ENCODE measurements at places on chromosomes 6 and 20.
A peak's percentile ranks its signal among the peaks of the same experiment; 100 is the strongest.

- DNase-seq, result no peak
Measured at GRCh38 chr6:158787395-158787794, 31.8 kb downstream of the EZR start.

DNA sequence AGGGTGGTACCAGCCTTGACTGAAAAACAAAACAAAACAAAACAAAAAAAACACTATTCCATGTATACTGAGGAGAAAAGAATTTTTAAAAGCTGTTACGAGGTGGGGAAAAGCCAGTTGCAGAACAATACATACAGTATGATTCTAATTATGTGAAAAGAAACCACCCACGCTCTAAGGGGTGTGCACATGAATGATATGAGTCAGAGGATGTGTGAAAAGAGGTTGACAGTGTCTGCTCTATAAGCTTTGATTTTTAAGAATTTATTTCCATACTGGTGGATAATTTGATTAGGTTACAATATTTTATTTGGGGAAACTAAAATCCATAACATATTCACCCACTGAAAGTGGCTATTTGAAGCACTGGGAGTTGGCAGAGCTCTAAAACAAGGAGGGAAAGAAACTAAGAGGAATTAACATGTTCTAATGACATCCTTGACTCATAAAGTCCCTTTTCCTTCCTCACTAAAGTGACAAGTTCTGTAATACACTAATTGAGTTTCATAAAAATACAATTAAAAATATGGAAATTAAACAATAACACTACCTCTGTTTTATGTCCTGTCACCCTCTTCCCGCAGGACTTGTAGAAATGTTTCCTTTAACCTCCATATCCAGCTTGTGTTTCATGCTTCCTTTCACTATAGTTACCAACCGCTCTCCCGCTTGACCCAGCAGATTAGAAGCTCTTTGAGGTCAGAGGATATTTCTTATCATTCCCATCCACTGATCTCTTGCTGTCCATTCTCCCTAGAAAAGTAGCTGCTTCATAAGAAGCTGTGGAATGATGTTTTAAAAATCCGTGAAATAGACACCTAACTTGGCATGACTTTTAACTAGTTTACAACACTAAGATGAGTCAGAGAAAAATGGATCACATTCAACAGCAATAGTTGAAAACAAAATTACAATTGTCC lies 118.6 kb upstream of the CCDC28A start:
- no peak for DNase-seq

GRCh38 chr20:45173522-45173921 lies 1.2 kb upstream of the PI3 start:
- DNase-seq, result no peak

DNA sequence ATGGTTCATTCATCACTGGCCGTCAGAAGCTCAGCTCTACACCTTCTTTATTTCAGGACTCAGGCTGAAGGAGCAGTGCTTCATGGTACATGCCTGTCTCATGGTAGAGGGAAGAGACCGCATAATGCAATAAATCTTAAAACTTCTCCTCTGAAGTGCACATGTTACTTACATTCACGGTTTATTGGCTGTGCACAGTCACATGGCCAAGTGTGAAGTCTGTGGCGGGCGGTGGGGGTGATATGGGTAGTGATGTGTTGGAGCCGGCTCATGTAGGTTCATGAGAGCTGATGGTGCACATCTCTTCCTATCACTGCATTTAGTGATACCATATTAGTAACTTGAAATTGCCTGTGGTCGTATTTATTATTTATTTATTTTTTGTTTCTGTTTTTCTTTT lies 102.9 kb downstream of the CTNNBL1 start:
- DNase-seq, result no peak

DNA sequence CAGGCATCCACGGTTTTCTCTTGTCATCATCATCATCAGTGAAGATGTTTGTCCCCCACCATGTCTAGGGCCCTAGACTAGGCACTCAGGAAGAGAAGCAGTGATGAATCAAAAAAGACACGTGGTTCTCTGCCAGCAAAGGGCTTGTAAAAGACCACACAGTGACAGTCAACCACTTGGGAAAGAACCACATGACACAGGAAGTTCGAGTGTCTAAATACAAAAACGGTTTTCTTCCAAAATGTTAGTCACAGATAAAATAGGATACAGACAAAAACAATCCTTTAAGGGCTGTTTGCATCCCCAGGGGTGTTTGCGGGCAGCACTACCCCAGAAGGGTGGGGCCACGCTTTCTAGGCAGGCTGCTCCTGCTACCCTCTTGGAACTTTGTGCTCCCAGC lies 356.8 kb upstream of the AGPAT4 start:
- no peak for DNase-seq

- DNase-seq, result no peak
Measured at GRCh38 chr20:227439-228105, 514 bp downstream of the DEFB129 start.

GRCh38 chr6:26196846-26197635 lies 109.8 kb downstream of the HFE start:
- peak; percentile 92 for DNase-seq

DNA sequence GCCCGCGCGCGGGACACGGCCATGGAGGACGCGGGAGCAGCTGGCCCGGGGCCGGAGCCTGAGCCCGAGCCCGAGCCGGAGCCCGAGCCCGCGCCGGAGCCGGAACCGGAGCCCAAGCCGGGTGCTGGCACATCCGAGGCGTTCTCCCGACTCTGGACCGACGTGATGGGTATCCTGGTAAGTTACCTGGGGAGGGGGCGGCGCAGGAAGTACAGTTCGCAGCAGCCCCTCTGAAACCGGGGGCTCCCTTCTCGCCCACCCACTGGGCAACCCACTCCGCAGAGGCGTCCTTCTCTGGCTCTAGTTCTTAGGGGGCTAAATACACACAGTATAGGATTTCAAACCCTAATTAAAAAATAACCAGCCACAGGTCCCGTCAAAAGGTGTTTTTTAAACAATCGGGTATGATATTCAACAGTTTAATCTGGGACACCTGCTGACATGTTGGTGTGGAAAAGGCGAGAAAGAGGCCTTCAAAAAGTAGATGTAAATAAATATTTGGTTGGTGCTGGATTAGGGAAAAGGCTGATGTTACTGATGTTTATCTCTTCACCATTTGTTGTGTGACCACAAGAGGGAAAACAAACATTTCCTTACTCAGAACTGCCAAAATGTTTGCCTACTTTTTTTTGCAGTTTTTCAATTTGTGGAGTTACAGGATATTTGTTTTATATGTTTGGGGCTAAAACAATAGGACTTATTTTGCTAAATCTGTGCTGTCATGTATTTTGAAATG lies 577 bp downstream of the SASH1 start:
- no peak for DNase-seq

DNA sequence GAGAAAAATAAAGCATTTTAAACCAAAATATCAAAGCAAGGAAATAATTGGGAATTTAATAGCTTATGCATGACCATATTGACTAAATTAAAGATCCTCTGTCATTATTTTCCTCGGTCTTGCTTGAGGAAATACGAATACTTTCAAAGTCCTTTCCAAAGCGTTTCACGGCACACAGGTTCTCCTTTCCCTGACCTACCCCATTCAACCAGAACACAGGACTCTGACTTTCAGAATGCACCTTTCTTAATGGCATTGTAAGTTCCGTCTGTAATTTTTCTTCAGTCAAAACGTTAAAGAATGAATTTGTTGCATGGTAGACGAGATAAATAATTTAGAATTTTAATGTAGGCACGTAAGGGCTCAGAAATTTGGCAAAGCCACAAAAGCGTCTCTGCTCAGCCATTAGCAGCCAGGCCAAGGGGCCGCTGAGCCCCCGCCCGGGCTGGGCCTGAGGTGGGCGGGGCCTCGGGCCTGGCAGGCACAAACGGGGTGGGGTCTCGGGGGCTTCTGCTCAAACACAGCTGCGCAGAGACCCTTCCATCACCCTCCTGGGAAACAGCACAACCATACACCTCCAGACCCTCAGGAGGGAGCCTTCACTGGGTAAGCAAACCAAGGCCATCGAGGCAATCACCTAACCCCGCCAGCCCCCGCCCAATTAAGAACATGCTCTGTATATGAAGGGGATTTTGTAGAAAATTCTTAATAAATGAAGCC lies 3.4 kb downstream of the NEDD9 start:
- no peak for DNase-seq

- DNase-seq, result no peak
Measured at GRCh38 chr6:9467741-9468140, 947.1 kb downstream of the TFAP2A start.

DNA sequence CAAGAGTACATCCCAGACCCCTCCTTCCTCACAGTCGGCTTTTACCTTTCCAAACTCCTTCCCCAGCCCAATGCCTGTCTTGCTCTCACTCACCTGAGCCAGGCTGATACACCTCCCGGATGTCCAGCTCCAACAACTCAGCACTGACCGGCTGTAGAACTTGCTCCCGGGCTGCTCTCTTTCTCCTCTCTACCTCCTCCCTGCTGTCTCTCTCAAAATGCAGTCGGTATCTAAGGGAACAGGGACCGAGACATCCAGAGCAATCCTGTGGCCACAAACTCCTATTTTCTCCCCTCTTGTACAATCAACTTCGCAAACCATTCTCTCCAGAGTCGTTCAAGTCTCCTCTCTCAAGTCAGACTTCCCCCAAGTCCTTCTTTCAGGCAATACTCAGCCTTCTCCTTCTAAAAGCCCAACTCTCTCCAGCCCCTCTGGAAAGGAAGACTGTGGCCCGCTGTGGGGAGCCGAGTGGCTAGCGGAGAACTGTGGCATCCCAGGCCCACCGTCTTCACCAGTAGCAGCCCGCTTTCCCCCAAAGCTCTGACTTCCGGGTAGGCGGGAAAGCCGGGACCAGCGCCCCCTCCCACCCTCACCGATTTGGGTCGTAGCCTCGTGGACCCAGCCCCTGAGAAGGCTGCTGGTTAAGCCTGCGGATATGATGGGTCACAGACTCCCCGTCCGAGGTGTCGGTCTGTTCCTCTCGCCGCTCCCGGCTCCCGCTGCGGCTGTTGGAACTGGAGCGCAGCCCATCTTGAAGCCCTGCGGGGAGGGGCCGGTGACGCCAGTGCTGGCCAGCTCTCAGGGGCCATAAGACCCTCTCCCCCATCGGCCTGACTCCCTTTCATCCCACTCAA lies 1.1 kb downstream of the GNL1 start:
- DNase-seq, result no peak

DNA sequence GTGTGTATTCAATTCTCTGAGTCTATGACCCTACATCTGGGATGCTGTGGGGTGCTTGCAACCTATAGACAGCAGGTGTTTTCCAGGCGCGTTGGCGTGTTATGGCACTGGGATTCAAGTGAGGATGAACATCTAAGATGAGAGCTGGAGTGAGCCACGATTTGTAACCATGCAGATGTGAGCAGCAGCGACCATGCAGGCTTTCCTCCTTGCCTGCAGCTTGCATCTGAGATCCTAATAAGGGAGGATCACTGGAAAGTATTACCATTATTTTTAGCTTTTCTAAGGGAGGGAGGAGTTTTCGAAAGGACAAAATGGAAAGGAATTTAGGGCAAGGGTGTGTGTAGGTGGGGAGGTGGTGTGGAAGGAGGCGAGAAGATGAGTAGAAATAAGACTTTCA lies 216.7 kb downstream of the ATXN1 start:
- no peak for DNase-seq

GRCh38 chr20:21134883-21135493 lies 9.1 kb downstream of the KIZ start:
- DNase-seq, result no peak

GRCh38 chr6:99219788-99220187 lies 129.7 kb downstream of the FAXC start:
- no peak for DNase-seq

GRCh38 chr20:60381643-60382400 lies 423.6 kb downstream of the CDH26 start:
- no peak for DNase-seq

DNA sequence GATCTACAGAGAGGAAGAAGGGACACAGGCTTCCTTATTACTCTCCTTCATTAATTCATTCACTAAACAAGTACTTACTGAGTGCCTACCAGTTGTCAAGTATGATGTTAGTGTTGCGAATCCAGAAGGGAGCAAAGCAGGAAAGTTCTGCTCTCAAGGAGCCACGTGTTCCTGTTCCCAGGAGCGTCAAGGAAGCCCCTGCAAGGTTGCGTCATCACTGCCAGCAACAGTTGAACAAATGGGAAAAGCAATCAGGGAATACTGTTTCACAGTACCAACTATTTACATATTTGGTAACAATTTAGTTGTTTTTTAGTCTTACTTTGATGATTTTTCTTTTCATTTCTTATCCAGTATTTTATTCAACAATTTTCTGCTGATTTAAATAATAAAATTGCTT lies 310.0 kb downstream of the FOXA2 start:
- DNase-seq, result no peak

GRCh38 chr6:110390404-110390803 lies 25.0 kb downstream of the DDO start:
- no peak for DNase-seq

- peak; percentile 30 for DNase-seq
Measured at GRCh38 chr20:37919389-37920040, 16.6 kb downstream of the VSTM2L start.

DNA sequence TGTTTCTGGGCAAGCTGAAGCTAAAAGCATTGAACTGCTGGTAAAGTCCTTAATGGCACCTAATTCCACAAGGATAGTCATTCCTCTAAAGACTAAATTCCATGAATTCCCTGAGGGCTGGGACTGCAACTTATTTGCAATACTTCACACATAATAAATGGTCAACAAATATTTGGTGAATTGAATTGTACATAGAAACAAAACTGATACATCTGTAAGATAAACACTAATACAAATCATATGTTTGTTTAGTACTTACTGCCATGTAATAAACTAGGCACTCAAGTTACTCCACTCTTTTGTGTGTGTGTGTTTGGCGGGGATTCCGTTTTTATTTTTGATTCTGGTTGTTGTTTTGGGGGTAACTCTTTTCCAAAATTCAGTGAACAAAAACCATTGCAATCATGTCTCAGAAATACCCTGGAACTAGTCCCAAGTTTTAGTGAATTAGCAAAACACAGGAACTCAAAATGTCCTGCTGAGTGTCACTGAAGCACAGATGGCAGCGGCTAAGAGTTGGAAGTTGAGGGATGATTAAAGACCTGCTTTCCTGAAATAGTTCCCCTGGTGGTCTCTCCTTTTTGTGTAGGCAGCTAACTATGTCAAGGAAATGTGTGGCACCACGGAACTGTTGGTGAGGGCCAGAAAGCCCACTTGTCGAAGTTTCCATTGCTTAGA lies 74.8 kb upstream of the SNRPB2 start:
- no peak for DNase-seq

All from NCI-H1092 treated with DMSO at 0.1 percent for 48 hours (cell line).